CD14-positive monocyte (primary cell): ENCODE measurements at places on chromosomes 5 and 9. TPM values are rescaled to one million over a fixed set of nuclear protein-coding genes. Genes with fewer than 3 reads are reported as not detected.

DNA sequence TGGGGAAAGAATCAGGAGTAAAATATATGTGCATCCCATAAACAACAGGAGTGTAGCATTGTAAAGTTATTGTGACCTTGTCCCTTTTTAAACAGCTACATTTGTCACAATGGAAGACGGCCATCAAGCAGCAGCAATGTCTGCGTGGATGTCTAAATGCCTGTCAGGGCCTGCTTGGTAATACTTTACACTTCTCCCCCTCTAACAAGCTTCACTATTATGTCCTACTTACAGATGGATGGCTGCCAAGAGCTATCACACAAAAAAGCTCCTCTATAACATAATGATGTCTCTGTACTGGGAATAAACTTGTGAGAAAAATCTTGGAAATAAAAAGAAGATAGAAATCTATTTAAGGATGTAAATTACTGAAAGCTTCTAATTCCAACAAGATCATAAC lies 213.0 kb downstream of the FBXL17 start:
- no peak for DNase-seq
- H3K27me3 ChIP-seq, result no peaks in the 10 kb centered on the region
- no peaks in the 10 kb centered on the region for H3K36me3 ChIP-seq
- no peak overlapping the region for H3K4me3 ChIP-seq
- peaks cover 6% of the 10 kb centered on the region for H3K4me1 ChIP-seq

DNA sequence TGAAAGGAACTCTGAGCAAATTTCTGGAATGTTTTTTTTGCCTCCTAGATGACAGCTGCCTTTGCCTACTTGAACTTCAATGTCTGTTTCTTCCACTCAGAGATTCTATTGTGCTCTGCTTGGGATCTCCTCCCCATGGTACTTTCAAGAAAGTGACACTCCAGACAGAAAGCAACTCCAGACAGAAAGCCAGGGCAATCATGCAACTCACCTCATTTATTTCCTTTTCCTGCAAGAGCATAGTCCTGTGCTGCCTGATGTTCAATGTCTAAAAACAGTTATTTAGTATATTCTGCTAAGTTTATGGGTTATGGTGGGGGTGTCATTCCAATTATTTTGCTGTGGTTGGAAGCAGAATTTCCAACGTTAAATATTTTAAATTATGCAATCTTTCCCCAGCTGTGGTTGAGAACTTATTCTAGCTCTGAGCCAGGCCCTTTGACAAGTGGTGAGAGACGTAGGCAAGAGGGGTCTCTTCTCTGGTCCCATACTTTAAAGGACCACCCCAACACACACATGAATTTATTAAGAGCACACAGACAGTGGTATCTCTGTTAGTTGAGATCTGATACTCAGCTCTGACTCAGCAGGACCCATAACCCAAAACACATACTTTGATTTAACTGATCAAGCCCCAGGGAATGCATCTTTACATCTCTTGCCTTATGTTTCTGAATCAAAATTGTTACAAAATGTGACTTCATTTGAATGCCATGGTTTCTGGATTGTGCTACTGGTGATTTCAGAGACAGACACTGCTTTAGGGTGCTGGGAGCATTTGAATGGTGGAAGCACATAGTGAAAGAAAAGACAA lies 39.5 kb upstream of the MAMDC2 start:
- H3K27me3 ChIP-seq, result no peaks in the 10 kb centered on the region
- no peaks in the 10 kb centered on the region for H3K36me3 ChIP-seq
- DNase-seq, result no peak
- H3K4me3 ChIP-seq, result no peak overlapping the region
- no peaks in the 10 kb centered on the region for H3K4me1 ChIP-seq

DNA sequence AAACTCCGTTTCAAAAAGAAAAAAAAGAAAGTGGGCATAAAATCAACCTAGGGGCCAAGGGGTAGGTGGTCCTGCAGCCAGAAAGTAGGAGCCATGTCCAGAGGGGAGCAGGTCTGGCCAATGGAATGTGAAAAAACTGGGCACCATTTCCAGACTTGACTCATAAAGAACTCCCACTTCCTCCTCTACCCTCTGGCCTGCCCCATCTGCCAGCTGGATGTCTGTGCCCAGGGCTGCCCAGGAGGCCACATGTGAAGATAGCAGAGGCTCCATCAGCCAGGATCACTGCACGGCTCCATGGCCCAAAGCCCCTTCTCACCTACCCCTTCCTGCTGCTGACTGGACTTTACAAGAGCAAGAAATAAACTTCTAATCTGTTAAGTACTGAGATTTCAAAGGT lies 42.1 kb upstream of the EEIG1 start:
- H3K36me3 ChIP-seq, result no peaks in the 10 kb centered on the region
- H3K27ac ChIP-seq, result no peak overlapping the region
- no peak overlapping the region for H3K4me3 ChIP-seq
- H3K27me3 ChIP-seq, result no peaks in the 10 kb centered on the region
- DNase-seq, result peak; percentile 26

- H3K4me3 ChIP-seq, result no peak overlapping the region
- no peak for DNase-seq
- no peaks in the 10 kb centered on the region for H3K27me3 ChIP-seq
- no peak overlapping the region for H3K27ac ChIP-seq
- peaks cover 25% of the 10 kb centered on the region for H3K4me1 ChIP-seq
Measured at GRCh38 chr9:134240361-134240760, 76.0 kb upstream of the RNU6ATAC start.

DNA sequence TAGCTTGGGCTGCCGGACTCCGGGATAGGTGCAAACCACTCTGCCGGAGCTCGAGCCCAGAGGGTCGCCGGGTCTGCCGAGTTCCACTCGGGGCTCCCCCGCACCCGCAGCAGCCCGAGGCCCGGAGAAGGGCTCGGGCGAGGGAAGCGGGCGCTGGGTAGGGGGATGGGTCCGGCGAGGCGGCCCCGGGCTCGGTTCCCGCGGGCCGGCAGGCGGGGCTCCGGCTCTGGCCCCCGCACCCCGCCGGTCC lies 507 bp downstream of the RICTOR start:
- peaks cover 28% of the 10 kb centered on the region for H3K4me1 ChIP-seq
- H3K4me3 ChIP-seq, result peak overlapping the region; percentile 92
- H3K27ac ChIP-seq, result peak overlapping the region; percentile 96
- H3K27me3 ChIP-seq, result no peaks in the 10 kb centered on the region
- DNase-seq, result no peak

- H3K4me1 ChIP-seq, result peaks cover 19% of the 10 kb centered on the region
- no peak overlapping the region for H3K27ac ChIP-seq
- peak; percentile 40 for DNase-seq
- peak overlapping the region; percentile 43 for H3K4me3 ChIP-seq
- H3K27me3 ChIP-seq, result no peaks in the 10 kb centered on the region
- no peaks in the 10 kb centered on the region for H3K36me3 ChIP-seq
Measured at GRCh38 chr5:124056991-124057723, 545.2 kb downstream of the CSNK1G3 start.

DNA sequence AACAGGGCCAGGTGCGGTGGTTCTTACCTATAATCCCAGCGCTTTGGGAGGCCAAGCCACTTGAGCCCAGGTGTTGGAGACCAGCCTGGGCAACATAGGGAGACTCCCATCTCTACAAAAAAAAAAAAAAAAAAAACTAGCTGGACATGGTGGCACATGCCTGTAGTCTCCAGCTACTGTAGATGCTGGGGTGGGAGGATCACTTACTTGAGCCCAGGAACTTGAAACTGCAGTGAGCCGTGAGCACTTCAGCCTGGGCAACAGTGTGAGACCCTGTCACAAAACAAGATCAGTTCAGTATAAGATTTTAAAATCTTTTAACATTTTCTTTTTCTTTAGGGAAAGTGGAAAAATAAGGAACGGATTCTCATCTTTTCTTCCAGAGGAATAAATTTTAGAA lies 2.5 kb downstream of the BRIX1 start:
- peaks cover 30% of the 10 kb centered on the region for H3K36me3 ChIP-seq
- no peak for DNase-seq
- H3K4me3 ChIP-seq, result no peak overlapping the region
- peaks cover 15% of the 10 kb centered on the region for H3K4me1 ChIP-seq
- no peaks in the 10 kb centered on the region for H3K27me3 ChIP-seq

DNA sequence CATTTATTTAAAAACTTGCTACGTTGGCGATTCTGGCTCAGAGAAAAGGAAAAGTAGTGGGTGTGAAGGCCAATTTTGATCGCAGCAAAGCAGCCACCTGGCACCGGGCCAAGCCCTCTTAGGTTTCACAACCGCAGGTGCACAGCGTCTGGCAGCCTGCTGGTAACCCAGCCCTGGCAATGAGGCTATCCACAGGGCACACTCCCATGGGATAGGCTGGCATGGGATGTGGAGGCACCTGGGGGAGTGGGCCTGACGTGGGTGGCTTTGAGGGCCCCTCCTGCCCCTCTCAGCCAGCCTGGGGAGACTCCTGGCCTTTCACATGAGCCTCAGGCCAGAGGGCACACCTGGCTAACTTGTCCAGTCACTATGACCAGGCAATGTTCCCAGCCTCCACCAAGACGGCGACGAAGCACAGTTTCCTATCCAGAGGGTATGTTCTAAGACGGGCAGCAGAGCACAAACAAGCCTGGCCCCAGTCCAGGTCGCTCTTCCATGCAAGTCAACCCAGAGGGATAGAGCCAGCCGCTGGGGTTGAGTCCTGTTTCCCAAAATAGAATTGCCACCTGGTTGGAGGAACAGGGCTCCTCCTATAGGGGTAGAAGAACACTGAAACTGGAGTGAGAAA lies 19.0 kb downstream of the CMBL start:
- no peak overlapping the region for H3K27ac ChIP-seq
- no peaks in the 10 kb centered on the region for H3K4me1 ChIP-seq

- H3K27ac ChIP-seq, result no peak overlapping the region
- H3K4me3 ChIP-seq, result no peak overlapping the region
- H3K27me3 ChIP-seq, result no peaks in the 10 kb centered on the region
- no peaks in the 10 kb centered on the region for H3K4me1 ChIP-seq
- DNase-seq, result no peak
Measured at GRCh38 chr9:78882481-78882880, 585.6 kb downstream of the PSAT1 start.

- H3K27me3 ChIP-seq, result no peaks in the 10 kb centered on the region
- no peak overlapping the region for H3K27ac ChIP-seq
- H3K4me3 ChIP-seq, result no peak overlapping the region
- DNase-seq, result no peak
- H3K36me3 ChIP-seq, result no peaks in the 10 kb centered on the region
Measured at GRCh38 chr9:98899408-98900056, 44.2 kb upstream of the COL15A1 start.

DNA sequence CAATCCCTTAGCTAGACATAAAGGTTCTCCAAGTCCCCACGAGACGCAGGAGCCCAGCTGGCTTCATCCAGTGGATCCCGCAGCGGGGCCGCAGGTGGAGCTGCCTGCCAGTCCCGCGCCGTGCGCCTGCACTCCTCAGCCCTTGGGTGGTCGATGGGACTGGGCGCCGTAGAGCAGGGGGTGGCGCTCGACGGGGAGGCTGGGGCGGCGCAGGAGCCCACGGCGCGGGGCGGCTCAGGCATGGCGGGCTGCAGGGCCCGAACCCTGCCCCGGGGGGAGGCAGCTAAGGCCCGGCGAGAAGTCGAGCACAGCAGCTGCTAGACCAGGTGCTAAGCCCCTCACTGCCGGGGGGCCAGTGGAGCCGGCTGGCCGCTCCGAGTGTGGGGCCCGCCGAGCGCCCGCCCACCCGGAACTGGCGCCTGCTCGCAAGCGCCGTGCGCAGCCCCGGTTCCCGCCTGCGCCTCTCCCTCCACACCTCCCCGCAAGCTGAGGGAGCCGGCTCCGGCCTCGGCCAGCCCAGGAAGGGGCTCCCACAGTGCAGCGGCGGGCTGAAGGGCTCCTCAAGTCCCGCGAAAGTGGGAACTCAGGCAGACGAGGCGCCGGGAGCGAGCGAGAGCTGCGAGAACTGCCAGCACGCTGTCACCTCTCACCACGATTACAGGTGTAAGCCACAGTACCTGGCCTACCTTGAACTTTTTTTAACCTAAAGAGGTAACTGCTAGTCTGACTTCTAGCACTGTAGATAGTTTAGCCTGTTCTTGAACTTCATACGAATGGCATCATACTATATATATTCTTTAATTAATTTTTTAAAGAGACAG lies 35.5 kb downstream of the PTGS1 start:
- H3K4me3 ChIP-seq, result no peak overlapping the region
- no peak for DNase-seq
- no peaks in the 10 kb centered on the region for H3K27me3 ChIP-seq
- no peaks in the 10 kb centered on the region for H3K4me1 ChIP-seq

GRCh38 chr9:100086097-100086635 lies 12.6 kb downstream of the ERP44 start:
- no peaks in the 10 kb centered on the region for H3K27me3 ChIP-seq
- H3K4me3 ChIP-seq, result no peak overlapping the region
- DNase-seq, result no peak
- no peaks in the 10 kb centered on the region for H3K36me3 ChIP-seq

DNA sequence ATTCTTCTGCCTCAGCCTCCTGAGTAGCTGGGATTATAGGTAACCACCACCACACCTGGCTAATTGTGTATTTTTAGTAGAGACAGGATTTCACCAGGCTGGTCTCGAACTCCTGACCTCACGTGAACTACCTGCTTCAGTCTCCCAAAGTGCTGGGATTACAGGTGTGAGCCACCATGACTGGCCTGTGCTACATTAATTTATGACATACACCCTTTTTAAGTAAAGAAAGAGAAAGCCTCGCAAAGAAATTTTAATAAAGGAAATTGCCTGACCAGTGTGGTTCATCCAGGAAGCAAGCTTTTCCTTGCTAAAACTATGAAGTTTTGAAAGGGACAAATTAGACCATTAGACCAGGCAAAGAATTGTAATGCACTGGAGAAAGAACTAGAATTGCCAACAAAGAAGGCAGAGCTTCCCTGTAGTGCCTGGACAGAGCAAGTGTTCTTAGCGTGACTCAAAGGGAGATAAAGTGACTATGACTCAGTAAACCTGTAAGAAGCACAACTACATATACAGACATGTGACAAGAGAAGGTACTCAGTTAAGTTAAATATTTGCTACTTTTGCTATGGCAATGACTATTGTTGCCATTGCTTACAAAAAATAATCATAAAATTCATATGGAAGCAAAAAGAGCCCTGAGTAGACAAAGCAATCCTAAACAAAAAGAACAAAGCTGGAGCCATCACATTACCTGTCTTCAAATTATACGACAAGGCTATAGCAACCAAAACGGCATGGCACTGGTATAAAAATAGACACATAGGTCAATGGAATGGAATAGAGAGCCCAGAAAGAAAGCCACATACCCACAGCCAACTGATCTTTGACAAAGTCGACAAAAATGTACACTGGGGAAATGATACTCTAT lies 54.6 kb downstream of the FYB1 start:
- peak; percentile 56 for DNase-seq
- H3K27me3 ChIP-seq, result no peaks in the 10 kb centered on the region
- no peak overlapping the region for H3K4me3 ChIP-seq
- H3K27ac ChIP-seq, result no peak overlapping the region
- H3K4me1 ChIP-seq, result peaks cover 21% of the 10 kb centered on the region
- peaks cover 70% of the 10 kb centered on the region for H3K36me3 ChIP-seq

The NMUR2 gene
- not detected in 2 replicates for polyA plus RNA-seq

The CD274 gene
- 0.84 TPM for polyA plus RNA-seq

The TUSC1 gene
- polyA plus RNA-seq, result 0.87 TPM

The BNC2 gene
- polyA plus RNA-seq, result 0.01 TPM
